ENCODE measurements at places on chromosomes 1 and 21.

DNA sequence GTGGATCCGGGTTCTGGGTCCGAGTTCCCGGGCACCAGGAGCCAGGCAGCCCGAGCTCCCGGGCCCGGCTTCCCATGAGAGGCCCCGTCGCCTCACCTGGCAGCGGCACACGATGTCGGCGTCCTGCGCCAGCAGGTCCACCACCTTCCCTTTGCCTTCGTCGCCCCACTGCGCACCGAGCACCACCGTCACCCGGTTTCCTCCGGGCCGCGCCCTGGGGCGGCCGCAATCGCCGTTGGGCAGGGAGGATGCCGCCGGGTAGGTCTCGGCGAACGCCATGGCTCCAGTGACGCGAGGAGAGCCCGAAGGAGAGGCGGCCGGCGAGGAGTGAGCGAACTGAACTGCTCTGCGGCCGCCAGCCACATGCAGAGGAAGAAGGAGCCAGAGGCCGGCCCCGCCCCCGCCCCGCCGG is at the start of gene ADSS2:
TSS of gene ADSS2 (minus strand) at position 371 of the 412 bp plus-strand sequence. CDS start at position 279, 92 bp downstream.
- no peak for DNase-seq

DNA sequence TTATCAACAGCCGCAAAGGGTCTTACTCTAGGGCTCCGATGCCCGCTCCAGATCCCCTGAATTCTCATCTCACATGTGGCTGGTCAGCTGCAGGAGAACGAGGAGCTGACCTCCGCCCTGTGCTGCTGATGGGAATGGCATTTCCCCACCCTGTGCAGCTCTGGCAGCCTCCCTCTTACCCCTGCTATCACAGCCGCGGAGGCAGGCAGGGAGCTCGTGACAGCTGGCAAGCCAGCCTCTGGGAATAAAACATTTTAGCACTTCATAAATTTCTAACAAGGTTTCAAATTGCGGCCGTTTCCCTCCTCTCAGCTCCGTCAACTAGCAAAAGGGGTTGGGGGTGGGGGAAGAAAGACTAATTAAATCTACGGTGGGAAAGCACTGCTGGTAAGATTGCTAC is 81.1 kb downstream of the DSCAM start:
- no peak for DNase-seq

DNA sequence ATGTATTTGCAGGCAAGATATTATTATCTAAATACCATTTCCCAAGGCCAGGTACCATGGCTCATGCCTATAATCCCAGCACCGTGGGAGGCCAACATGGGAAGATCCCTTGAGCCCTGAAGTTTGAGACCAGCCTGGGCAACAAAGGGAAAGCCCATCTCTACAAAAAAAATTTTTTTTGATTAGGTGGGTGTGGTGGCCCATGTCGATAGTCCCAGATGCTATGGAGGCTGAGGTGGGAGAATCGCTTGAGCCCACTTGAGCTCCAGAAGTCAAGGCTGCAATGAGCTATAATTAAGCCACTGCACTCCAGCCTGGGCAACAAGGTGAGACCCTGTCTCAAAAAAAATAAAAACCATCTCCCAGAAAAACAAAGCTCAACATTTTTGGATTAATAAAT is 2.2 kb downstream of the STMN1 start:
- no peak for DNase-seq

- peak; percentile 49 for DNase-seq
Measured at GRCh38 chr1:167601442-167602383, 28.3 kb upstream of the RCSD1 start.

- DNase-seq, result no peak
Measured at GRCh38 chr1:16386454-16387113, 19.5 kb downstream of the SZRD1 start.

- DNase-seq, result no peak
Measured at GRCh38 chr1:8197493-8198282, 120.2 kb upstream of the SLC45A1 start.

DNA sequence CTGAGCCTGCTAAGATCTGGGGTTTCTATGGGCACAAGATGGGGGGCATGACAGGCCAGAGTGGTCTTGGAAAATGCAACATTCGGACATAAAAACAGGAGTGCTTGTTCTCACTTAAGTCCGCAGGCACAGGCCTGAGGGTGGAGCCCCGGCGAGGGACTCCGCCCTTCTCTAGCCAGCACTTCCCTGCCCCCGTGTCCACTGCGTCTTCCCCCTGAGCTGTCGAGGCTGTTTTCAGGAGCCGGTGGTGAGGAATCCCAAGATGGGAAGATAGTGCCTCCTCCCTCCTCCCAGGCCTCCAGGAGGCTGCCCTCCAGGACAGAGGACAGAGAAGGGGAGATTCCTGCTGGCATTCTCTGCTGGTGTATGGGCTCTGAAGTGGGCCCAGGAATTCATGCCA is 105.2 kb downstream of the TLR5 start:
- DNase-seq, result no peak

DNA sequence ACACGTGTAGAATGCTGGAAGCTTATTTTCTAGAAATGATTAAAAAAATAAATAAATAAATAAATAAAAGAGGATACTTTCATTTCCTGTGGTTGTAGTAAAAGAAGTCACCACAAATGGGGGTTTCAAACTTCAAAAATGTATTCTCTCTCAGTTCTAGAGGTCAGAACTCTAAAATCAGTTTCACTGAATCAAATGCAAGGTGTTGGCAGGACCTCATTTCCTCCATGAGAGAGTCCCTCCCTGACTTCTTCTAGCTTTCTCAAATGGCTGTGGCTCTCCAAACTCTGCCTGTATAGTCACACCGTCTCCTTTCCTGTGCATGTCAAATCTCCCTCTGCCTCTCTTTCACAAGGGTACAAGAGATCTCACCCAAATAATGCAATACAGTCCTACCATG is 312.6 kb upstream of the CXADR start:
- DNase-seq, result no peak

- DNase-seq, result no peak
Measured at GRCh38 chr21:29238053-29238966, 60.4 kb upstream of the BACH1 start.

GRCh38 chr21:45299864-45300785 is 12.4 kb upstream of the POFUT2 start:
- no peak for DNase-seq

DNA sequence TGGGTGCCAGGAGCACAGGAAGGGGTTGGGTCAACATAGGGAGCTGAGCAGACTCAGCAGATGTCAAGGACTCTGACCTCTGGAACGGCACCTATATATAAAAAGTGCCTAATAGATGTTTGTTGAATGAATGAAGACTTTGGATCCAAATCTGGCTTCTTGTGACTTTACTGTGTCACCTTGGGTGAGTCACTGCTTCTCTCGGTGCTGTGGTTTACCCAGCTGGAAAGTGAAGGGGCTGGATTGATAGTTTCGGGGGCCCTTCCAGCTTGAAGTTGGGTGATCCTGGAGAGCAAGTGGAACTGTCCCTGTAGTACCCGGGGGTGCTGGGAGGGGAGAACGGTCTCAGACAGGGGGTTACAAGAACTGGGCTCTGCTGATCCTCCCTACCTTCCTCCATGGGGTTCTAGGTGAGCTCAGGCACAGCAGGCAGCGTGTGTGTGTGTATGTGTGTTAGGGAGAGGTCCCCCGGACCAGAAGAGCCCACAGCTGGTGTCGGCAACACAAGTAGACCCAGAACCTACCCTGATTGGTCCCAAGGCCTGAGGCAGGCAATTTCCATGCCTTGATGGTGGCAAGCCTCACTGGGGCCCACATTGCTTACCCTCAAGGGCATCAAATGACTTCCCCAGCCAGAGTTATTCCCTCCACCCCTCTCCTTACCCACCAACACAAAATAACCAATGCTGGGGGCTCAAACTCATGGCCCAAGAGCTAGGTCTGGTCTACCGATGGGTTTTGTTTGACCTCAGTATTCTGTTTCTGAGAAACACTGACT is 5.5 kb upstream of the PADI1 start:
- no peak for DNase-seq

GRCh38 chr1:2025491-2025981 is 6.4 kb downstream of the GABRD start:
- DNase-seq, result no peak

- DNase-seq, result no peak
Measured at GRCh38 chr1:57307392-57308170, 116.3 kb downstream of the DAB1 start.

- DNase-seq, result peak; percentile 34
Measured at GRCh38 chr1:53062708-53063591, 937 bp downstream of the PODN start.

- DNase-seq, result peak; percentile 73
Measured at GRCh38 chr1:46613661-46614603, 2.7 kb downstream of the MOB3C start.

DNA sequence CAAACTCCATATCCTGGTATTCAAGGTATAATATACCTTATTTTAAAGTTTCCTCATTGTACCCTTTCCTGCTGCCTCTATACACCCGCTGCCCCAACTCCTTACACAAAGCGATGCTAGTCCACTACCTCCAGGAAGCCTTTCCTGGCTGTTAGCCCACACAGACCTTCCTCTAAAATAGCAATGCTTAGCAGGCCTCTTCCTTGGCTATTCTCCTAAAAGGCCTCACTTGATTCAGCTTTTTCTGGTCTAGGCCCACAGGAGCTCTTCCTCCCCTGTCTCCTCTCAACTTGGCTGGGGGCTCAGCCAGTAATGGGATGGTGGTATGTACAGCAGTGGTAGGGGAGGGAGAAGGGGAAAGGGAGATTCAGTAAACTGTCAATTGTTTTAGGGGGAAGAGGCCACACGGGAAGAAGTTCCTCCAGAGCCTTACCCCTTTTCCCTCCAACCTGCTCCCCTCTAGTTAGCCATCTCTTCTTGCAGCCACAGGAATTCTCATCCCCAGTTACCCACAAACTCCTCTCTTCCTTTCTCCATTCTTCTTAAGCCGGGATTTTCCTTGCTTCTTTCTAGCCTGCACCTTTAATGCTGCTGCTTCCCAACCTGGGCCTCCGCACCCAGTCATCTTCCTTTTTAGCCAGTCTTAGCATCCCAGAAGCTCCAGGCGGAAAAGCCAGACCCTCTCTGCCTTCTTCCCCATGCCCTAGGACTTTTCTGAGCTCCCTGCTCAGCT is 2.6 kb downstream of the LRRC41 start:
- no peak for DNase-seq

GRCh38 chr21:37452227-37452626 is 85.7 kb downstream of the DYRK1A start:
- DNase-seq, result no peak

DNA sequence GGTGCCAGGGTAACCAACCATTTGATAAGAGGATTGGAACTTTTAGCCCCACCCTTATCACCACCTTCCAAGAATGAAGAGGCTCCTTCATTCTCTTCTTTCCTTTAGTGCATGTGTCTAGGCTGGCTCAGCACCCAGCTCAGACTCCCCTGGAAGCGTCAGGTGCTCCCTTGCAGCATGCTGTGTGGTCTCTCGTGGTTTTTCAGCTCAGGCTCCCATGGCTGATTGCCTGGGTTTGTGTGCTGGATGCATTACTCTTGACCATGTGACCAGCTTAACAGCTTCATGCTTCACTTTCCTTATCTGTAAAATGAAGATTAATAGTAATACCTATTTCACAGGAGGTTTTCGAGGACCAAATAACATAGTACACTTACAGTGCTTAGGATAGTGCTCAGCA is 198.4 kb downstream of the HHAT start:
- no peak for DNase-seq

GRCh38 chr1:56303805-56304204 is 275.6 kb downstream of the PLPP3 start:
- no peak for DNase-seq

- DNase-seq, result no peak
Measured at GRCh38 chr1:55233145-55233777, 18.1 kb upstream of the USP24 start.

DNA sequence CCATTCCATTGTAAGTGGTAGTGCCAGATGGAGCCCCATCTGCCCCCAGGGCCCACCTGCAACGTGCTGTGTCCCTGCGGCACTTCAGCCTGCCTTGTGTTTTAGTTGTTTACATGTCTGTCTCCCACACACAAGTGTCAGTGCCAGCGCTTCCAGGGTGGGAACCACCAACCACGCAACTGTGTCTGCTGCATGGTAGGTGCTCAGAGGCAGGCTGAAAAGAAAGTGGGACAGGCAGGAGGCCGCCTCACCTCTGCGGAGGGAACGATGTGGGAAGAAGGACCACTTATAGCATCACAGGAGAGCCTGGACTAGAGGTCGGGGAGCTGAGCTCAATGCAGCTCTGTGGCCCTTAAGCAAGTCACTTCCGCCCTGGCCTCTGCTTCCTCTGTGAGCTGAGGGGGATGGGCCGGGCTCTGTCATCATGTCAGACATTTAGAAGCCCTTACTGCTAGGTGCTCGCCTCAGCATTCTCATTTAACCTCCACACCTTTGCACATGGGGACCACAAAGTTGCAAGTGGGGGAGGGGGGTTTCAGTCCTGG is 17.9 kb downstream of the SLC9A1 start:
- DNase-seq, result peak; percentile 83

GRCh38 chr1:230848235-230848634 is 20.1 kb downstream of the C1orf198 start:
- DNase-seq, result no peak

GRCh38 chr1:68197891-68198290 is 34.4 kb downstream of the WLS start:
- no peak for DNase-seq

GRCh38 chr1:223430236-223430635 is 37.0 kb downstream of the CCDC185 start:
- no peak for DNase-seq

- DNase-seq, result no peak
Measured at GRCh38 chr1:203131548-203132200, 4.1 kb downstream of the ADORA1 start.

DNA sequence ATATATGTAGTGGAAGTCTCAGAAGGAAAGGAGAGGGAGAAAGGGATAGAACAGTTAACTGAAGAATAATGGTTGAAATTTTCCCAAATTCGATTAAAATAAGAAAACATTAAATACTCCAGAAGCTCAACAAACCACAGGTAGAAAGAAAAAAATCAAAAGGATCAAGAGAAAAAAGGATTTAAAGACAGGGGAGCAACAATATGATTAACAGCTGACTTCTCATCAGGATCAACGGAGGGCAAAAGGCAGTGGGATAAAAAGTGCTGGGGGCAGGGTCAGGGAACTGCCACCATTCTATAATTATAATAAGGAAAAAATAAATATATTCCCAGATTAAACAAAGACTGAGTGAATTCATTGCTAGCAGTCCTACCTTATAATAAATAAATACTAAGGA is 55.3 kb downstream of the CDKN2C start:
- DNase-seq, result no peak

- DNase-seq, result no peak
Measured at GRCh38 chr21:38664841-38665240, 140.9 kb upstream of the ETS2 start.

DNA sequence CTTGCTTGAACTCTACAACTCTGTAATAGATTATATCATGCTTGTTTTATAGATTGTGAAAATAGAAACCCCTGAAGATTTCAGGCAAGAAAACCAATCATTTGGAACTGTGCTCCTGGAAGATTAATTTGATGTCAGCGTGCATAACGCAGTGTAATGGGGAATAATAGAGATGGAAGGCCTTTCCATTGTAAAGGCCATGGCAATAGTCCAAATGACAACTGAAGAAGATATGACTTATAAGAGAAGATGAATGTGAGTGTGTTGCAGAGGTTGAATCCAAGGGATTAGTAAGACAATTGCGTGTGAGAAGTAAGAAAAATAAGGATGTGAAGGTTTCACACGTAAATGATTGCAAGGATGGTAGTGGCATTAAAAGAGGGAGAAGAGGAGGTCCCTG is 285.0 kb downstream of the DUSP10 start:
- DNase-seq, result no peak

- no peak for DNase-seq
Measured at GRCh38 chr21:43348801-43349261, 78.1 kb downstream of the SIK1 start.
